ENCODE measurements at places on chromosomes 16 and 17. TPM values are rescaled to one million over a fixed set of nuclear protein-coding genes. Genes with fewer than 3 reads are reported as not detected.

Gene ENPP7
- not detected for polyA plus RNA-seq

Gene PTX4
- polyA plus RNA-seq: not detected

Gene KRT39
- polyA plus RNA-seq: not detected

Gene ESRP2
- polyA plus RNA-seq: 90.5 TPM

Gene RNF157
- polyA plus RNA-seq: 0.20 TPM

Gene GLOD4
- polyA plus RNA-seq: 20.8 TPM

Gene OR2C1
- polyA plus RNA-seq: not detected

Gene TMEM114
- not detected for polyA plus RNA-seq

Gene MPV17L
- 1.0 TPM for polyA plus RNA-seq

Gene CTNS
- polyA plus RNA-seq: 4.1 TPM

Gene MT3
- 0.96 TPM for polyA plus RNA-seq

Gene CCL3
- polyA plus RNA-seq: 0.86 TPM

Gene SLC9A5
- 0.43 TPM for polyA plus RNA-seq

Gene CPHXL2
- not detected for polyA plus RNA-seq

Gene GAS2L2
- polyA plus RNA-seq: 0.08 TPM

Gene NPIPA3
- polyA plus RNA-seq: 1.0 TPM

Gene LYRM1
- 15.8 TPM for polyA plus RNA-seq

Gene C16orf46
- 0.24 TPM for polyA plus RNA-seq

Gene MRPL28
- polyA plus RNA-seq: 54.5 TPM

All from esophagus (tissue), 2 donors.